ENCODE measurements at places on chromosomes 5 and 9.

DNA sequence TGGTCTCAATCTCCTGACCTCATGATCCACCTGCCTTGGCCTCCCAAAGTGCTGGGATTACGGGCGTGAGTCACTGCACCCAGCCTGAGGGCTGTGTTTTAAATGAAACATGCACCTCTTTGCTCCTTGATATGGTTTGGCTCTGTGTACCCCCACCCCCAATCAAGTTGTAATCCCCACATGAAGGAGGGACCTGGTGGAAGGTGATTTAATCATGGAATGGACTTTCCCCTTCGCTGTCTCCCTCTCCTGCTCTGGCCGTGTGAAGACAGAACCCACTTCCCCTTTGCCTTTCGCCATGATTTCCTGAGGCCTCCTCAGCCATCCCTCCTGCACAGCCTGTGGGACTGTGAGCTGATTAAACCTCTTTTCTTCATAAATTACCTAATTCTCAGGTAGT is 12.5 kb upstream of the NOTCH1 start:
- no peak for DNase-seq

- DNase-seq = no peak
Observed at GRCh38 chr9:105510024-105510423, 47.9 kb upstream of the FKTN start.

GRCh38 chr9:79665369-79665768 is 93.6 kb downstream of the TLE4 start:
- no peak for DNase-seq

DNA sequence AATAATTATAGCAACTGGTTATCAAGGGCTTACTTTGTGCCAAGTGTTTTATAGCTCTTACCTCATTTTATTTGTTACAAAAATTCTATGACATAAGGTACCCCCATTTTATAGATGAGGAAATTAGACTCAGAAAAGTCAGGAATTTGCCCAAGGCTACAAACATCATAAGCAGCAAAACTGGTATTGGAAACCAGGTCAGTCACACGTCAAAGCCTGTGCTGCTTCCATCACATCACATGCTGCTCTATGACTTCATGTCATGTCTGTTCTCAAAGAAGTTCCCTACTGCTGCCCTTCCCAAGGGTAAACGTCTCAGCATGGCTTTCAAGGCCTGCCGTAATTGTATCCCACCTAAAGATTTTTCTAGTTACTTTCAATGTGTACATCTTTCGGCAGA is 6.9 kb upstream of the KIF2A start:
- DNase-seq = no peak

GRCh38 chr5:76412511-76412910 is 9.4 kb downstream of the IQGAP2 start:
- DNase-seq = no peak

- no peak for DNase-seq
Observed at GRCh38 chr5:135140446-135141204, 106.6 kb upstream of the PITX1 start.

- no peak for DNase-seq
Observed at GRCh38 chr5:77499441-77499840, 7.3 kb upstream of the WDR41 start.

DNA sequence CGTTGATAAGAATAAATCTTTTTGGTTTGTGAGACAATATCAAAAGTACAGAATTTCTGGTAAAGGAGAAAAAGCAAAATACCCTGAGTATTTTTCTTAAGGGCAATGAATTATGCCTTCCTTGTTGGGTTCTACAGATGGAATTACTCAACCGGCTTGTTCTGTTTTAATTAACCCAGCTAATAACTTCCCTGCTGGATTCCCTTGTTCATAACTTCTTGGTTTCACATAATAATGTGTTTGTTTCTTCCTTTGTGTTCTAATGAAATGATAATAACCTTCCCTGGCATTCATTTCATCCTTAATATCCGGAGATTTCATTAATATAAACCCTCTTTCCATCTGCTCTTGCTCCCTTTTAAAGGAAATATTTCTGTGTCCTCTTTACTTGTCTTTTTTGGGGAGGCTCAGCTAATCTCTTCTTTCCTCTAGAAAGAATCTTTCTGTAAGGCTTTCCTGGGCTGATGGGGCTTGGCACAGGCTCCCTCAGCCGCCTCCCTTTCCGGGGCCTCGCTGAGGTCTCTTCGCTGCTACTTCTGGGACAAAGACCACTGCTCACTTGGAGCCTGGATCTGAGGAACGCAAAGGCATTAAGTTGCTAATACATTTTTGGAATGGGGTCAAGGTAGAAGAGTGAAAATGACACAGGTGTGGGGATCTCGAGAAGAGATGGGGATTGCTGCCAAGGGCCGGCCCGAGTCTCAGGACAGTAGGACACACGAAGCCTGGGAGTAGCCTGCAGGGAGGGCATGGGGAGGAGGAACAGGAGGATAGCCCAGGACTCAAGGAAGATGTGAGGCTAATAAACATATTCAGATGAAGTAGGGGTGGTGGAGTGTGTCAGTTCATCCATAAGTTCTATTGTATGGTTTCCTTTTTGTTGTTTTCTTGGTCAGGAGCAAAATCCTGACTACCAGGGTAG is 118.5 kb downstream of the NRG2 start:
- no peak for DNase-seq

DNA sequence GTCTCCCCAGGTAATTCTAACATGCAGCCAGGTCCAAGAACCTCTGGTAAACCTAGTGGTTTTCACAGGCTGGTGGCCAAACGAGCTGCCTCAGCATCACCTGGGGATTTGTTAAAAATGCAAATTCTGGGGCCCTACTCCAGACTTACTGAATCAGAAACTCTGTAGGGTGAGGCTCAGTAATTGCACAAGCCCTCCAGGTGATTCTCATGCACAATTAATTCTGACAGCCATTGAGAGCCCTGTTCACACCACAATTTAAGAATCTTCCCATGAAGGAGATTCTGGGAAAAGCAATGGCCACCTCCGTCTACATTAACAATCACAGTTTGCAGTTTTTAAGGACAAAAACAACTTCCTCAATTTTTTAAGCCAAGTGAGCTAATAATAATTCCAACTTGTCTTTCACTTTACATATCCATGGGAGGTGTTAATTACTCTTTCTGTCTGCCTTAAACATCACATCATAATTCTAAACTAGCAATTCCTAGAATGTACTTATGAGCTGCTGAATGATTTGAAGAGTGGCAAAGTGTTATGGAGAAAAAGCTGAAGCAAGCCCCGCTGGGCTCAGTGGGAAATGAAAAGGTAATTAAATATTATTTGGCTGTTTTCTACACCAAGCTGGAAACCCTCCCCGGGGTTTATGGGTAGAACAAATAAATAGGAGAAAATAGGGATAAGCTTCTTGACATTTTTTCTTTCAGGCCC is 70.0 kb downstream of the GLDC start:
- no peak for DNase-seq

DNA sequence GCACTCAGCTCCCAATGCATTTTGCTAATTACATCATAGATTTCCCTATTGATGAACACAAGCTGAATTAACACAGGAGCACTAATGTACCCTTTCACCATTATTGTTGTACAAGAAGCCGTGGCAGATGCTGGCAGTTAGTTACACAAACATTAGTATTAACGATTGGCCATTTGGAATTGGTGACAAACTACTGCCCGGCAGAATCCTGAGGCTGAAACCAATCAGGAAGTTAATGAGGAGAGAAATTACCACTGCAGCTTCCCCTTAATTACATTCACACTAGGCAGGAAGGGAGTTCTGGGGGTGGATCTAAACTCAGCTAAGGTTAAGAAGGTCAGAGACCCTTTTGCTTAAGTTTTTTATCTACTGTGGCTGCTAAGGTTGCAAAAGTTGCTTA is 9.6 kb upstream of the DMRT3 start:
- no peak for DNase-seq

Data from renal cortex interstitium (tissue), 15 donors.